ENCODE measurements at places on chromosomes 3 and 15.

DNA sequence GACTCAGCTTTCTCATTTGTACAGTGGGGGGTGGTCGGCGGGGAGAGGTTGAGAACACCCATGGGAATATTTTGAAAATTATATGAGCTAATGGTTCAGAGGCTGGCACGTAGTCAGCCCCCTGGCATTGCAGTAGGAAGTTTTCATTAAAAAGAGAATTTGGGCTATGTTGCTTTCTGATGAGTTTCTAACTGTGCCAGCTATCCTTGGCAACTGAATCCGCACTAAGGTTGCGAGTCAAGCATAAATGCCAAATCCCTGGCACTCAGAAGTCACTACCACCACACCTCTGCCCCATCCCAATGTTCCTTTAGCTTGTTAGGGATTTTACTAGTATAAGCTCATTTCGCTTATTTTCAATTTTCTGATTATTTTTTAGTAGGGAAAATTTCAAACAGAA, 91.6 kb downstream of the DNASE1L3 start:
- no peak for DNase-seq

- DNase-seq, result no peak
These were observed 389.5 kb upstream of the WNT5A start for GRCh38 chr3:55876560-55876959.

DNA sequence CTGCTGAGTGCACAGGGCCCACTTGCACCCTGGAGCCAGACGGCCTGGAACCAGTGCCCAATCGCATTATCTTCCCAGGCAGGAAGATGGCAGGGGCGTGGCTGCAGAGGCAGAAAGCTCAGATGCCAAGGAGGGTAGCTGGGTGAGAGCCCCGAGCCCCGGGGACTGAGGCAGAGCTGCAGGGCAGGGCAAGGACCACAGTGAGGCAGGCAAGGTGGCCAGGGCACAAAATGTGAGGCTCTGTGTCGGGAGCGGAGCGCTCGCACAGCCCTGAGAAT, 1.6 kb upstream of the CCDC33 start:
- no peak for DNase-seq

DNA sequence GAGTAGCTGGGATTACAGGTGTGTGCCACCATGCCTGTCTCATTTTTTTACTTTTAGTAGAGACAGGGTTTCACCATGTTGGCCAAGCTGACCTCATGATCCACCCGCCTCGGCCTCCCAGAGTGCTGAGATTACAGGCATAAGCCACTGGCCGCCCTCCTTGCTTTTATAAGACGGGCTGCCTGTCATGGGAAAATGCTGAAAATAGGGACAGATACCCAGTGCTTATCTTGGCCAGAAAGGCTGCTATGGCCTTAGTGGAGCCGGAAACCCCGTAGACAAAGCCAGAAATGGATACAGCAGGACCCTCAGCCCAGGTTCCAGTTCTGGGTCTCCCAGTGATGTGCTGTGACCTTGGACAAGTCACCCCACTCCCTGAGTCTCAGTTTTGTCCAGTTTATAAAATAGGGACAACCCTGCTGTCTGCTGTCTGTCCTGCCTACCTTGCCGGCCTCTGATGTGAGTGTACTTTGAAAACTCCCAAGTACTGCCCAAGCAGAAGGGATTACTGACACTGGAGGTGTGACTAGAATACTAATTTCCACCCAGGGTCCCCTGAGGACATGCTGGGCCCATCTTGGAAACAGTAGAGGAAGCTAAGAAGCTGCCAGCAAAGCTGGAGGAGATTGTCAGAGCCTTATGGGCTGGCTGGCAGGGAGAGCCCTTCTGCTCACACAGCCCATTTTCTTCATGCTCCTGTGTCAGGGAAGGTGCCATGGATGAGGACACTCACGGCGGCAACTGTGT, 59.6 kb downstream of the BDH1 start:
- DNase-seq, result no peak

DNA sequence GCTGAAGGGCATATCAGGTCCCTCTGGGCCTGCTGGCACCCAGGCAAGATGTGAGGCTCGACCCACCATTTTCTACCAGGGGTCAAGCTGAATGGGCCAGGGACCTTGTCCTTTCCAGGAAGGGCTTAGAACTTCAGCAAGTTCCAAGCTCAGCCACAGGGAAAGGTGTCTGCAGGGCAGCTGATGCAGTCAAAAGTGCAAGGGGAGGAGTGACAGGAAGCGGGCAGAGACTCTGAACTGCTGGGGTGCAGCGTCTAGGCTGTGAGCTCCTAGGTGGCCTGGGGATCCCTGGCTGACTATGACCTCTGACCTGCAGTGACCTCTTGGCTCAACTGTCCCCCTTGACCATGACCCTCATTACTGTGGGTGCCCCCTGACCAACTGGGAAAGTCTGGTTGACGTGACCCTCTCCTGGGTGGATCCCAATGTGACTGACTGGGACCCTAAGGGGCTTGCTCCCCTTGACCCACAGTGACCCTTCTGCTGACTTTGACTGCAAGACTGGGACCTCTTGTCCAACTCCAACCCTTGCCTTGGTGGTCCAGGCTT, 14.4 kb upstream of the SEC13 start:
- no peak for DNase-seq

DNA sequence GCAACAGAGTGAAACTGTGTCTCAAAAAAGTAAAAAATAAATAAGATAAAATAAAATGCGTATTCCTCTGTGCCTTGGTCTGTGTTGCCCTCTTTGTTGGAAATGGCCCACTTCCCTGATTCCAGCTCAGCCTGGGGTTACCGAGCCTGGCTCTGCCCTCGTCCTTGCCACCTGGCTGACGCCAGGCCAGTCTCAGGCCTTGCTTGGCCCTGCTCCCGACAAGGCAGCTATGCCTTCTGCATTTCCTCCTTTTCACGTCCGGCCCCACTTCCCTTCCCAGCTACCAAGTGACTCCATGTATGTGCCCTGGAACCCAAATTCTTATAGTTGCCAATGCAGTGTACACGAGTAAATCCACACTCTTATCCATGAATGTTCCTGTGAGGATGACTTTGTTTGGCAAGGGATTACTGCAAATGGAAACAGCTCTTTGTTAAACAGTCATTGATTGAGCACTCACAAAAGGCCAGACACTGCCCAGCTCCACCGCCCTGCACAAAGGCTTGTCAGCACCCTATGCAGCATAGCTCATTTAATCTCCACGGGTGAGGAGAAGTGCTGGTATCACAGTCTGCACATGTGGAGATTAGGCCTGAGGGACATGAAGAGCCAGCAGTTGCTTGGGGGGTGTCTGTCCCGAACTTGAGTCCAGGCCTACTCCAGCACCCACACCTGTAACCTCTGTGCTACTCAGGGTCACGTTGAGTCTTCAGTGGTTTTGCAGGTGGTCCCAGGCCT, 25.1 kb downstream of the SPSB4 start:
- no peak for DNase-seq

DNA sequence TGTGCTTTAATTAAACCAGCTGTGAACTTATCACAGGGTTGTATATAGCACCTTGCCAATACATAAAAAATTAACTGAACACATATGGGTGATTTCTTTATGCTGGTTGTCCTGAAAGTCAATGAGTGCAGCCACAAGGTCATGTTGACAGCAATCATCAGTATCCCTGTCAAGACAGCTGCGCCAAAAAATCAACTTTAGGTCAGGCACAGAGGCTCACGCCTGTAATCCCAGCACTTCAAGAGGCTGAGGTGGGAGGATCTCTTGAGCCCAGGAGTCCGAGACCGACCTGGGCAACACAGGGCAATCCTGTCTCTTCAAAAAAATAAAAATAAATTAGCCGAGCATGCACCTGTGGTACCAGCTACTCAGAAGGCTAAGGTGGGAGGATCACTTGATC, 707.3 kb downstream of the SI start:
- no peak for DNase-seq

DNA sequence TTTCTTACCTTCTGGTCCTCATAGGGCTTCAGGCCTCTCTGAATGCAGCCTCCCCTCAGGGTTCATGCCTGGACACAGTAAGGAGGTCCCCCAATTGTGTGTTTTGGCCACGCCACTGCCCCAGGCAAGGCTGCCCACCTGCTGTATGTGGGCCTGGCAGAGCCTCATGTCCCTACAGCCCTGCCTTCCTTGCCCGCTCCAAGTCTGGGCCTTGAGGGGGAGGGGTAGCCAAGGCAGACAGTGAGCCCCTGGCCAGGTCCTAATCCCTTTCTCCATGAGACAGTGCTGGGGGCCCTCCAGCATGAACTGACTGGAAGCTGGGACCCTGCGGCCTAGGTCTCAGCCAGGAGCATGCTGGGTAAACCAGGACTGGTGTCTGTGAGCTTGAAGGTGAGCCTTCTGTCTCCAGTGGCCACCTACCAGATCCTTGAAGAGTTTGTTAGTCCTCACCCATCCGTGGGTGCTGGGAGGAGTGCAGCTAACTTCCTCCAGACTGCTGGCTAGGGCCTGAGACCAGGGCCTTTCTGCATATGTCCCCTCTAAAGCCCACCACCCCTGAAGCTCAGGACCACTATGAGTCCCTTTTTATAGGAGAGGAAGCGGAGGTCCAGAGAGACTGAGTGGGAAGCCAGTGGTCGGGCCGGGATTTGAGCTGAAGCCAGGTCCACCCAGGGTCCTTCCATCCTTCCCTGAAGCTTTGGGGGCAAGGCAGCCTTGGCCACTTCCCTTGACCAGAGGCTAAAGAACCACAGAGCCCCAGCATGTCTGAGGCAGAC, 8.7 kb downstream of the ZBTB47 start:
- no peak for DNase-seq

DNA sequence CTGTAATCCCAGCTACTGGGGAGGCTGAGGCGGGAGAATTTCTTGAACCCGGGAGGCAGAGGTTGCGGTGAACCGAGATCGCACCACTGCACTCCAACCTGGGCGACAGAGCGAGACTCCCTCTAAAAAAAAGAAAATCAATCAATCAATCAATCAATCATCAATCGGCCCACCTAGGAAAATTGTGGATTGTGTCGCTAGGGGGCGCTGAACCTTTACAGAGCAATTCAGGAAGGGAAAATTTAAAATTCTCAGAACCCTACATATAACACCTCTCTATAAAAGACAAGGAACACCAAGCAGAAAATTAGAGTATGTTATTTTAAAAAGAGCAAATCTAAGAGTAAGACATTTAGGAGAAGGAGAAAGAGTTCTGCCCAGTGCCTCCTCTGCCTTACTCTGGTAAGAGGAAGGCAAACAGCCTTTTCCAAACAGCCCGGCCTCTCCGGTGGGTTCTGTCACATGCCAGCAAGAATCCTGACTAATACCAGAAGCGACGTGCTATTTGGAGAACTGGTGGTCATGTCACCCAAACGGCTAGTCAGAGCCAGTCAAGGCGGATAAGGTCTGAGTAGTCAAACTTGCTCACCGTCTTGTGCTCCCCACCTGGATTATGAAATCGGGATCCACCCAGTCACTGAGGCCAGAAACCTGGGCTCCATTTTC, 22.3 kb upstream of the SMCO1 start:
- DNase-seq, result peak; percentile 53

DNA sequence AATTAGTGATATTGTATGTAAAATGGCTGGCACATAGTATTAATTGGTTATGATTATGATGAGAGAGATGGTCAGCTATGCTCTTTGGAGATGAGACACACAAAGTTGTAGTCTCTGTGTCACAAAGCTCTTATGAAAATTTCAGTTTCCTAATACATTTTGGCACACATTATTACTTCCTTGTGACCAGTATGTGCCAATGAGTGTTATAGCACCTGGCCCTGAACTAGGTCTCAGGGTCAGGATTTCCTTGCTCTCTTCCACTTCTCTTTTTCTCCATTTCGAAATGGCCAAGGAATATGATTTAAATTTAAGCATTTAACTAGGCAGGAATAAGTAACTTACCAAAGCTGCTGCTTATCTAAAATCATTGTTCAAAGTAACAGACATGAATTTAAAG, 28.0 kb downstream of the TIPARP start:
- DNase-seq, result peak; percentile 97

DNA sequence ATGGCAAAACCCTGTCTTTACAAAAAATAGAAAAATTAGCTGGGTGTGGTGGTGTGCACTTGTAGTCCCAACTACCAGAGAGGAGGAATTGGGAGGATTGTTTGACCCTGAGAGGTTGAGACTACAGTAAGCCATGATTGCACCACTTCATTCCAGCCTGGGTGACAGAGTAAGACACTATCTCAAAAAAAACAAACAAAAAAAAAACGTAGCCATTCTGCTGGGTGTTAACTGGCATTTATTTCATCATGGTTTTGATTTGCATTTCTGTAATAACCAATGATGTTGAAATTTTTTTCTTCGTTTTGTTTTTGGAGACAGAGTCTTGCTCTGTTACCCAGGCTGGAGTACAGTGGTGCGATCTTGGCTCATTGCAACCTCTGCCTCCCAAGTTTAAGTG, 63.3 kb downstream of the RPLP1 start:
- DNase-seq, result no peak

DNA sequence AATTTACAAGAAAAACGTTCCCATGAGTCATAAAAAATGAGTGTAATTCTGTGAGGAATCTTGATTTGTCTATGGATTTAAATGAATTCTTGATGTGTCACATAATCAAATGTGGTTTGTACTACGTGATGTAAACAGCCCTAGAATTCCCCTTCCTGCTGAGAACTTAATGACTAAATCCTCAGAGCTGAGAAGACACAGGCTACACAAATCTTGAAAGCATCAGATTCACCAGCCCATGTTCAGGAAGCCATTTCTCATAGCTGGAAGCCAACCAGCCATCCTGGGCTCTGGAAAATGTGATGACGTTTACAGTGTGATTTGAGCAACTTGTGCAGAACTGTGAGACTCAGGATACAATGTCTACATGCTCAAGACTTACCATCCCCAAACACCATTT, 193.7 kb upstream of the MME start:
- no peak for DNase-seq

DNA sequence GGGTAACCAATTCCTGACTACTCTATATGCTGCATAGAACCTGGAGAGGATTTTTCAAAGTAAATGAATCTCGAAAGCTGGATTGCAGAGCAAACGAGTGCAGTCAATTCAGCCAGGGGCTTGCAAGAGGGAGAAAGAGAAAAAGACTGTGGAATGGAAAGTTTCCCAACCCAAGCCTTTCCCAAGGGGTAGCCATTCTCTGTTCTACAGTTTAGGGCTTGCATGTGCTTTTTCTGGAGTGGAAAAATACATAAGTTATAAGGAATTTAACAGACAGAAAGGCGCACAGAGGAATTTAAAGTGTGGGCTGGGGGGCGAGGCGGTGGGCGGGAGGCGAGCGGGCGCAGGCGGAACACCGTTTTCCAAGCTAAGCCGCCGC, 511 bp upstream of the RARB start:
- DNase-seq, result no peak

DNA sequence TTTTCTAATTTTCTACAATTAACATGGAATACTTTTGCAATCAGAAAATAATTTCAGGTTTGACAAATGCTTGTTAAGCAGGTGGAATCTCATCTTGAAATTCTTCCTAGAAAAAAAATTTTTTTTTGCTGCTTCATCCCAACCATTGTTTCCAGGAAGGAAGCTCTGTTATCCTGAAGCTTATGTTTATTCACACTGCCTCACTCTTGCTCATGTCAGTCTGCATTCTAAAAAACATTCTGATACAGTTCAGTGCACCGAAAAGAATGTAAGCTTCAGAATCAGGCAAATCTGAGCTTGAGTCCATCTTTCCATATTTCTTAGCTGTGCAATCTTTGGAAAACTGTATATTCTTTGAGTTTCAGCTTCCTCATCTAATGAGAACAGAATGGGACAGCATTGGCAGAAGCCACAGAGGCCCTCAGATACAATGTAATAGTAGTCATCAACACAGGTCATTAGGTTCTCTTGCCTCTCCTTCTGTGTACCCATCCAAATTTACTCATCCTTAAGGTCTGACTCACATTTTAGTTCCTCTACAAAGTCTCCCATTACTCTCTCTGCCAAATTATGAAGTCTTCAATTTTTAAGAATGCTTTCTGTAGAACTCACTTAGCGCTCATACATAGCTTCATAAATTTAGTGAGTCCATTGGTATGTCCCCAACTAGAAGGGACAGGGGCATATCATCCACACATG, 881.8 kb upstream of the NR2F2 start:
- no peak for DNase-seq
